ENCODE measurements at places on chromosomes 5 and 9.

DNA sequence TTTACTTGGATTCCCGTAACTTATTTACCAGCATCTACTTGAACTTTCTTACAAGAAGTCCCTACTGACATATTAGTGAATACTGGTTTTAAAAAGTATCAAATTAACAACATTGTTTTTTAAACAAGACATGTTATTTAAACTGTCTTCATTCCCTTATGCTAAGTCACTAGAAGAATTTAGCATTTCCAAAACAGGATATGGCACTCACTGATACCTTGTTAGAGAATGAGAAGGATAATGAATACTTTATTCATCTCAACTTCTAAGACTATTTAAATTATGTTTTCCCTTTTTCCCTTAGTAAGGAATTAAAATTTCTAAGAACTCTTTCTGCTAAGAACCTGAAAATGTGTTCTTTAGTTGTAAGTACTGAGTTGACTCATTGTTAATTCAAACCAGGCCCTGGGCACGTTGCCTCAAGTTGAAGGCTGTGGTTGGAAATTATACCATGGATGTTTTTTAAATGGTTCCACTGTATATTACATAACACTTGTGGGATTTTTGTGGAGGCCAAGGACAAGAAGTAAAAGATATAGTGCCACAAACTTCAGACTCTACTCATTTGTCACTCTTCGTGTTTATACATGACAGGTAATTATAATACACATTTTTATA, 219.0 kb upstream of the EDIL3 start:
- DNase-seq, result no peak

- DNase-seq, result no peak
Observed at GRCh38 chr9:134602547-134603362, 38.8 kb upstream of the COL5A1 start.

DNA sequence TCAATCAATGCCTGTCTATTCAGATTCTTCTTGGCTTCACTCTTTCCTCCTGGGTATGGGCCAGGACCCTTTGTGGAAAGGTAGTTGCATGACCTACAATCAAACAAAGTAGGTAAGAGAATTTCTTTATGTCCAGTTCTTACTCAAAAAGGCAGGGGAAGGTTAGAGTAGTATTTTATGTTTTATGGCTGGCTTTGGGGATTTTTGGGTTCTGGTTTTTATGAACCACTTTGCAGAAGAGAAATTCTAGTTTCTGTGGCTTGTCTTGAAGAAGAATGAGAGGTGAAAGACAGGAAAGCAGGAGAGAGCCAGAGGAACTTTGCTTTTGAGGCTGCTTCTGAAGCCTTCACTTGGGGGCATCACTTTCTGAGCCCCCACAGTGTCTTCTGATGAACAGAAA, 14.7 kb upstream of the CRHBP start:
- no peak for DNase-seq

GRCh38 chr9:5801739-5802113, 31.2 kb downstream of the ERMP1 start:
- no peak for DNase-seq

- no peak for DNase-seq
Observed at GRCh38 chr5:54021431-54022164, 288.8 kb downstream of the ARL15 start.

- no peak for DNase-seq
Observed at GRCh38 chr9:16869131-16869881, 1.2 kb downstream of the BNC2 start.

DNA sequence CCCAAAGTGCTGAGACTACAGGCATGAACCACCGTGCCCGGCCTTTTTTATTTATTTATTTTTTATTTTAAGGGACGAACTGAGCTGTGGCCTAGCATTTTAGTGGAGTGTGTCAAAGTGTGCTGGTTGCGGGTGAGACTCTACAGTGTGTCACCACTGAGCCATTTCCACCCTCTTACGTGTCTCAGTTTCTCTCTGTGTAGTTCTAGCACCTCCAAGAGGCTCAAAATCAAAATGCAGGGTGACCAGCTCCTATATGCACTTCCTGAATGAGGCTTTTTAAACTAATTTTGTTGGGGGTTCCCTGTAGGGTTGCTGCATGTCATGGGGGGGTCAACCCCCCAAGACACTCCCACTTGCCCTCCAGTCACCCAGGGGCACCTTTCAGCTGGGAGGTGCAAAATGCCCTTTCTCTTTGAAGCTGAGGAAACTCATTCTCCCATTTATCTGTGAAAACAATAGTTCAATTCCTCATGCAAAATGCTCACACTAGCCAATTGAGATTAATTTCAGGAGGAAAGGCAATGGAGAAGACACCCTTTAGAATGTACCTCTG, 69.3 kb downstream of the COL15A1 start:
- DNase-seq, result peak; percentile 21

GRCh38 chr9:74032421-74032820, 464.7 kb upstream of the RORB start:
- no peak for DNase-seq

- no peak for DNase-seq
Observed at GRCh38 chr5:586751-587285, 25.3 kb upstream of the CEP72 start.

GRCh38 chr5:167533814-167534795, 757.3 kb upstream of the WWC1 start:
- no peak for DNase-seq

GRCh38 chr9:123129423-123129822, 96.0 kb downstream of the GPR21 start:
- no peak for DNase-seq

DNA sequence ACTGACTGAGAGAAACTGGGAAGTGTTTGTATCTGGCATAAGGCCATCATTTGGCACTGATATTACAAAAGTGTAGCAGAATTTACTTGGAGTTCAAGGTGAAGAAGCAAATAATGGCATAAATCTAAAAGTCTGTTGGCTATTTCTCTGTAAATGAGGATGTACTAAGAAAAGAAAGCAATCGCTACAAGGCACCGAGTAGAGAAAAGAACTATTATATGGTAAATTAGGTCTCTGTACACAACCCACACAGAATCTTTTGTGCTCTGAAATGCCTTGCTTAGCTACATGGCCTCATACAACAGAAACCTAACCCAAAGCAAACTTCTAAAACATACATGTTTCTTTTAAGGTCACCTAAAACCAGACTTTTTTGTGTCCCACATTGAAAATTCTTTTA, 290.1 kb upstream of the WWC1 start:
- DNase-seq, result no peak

- no peak for DNase-seq
Observed at GRCh38 chr5:7541898-7542297, 146.0 kb downstream of the ADCY2 start.

- DNase-seq, result no peak
Observed at GRCh38 chr9:131282688-131283422, 6.5 kb upstream of the FAM78A start.

- DNase-seq, result no peak
Observed at GRCh38 chr5:39624268-39624886, 199.6 kb upstream of the DAB2 start.

GRCh38 chr9:81377320-81377719, 312.0 kb downstream of the TLE1 start:
- DNase-seq, result no peak

DNA sequence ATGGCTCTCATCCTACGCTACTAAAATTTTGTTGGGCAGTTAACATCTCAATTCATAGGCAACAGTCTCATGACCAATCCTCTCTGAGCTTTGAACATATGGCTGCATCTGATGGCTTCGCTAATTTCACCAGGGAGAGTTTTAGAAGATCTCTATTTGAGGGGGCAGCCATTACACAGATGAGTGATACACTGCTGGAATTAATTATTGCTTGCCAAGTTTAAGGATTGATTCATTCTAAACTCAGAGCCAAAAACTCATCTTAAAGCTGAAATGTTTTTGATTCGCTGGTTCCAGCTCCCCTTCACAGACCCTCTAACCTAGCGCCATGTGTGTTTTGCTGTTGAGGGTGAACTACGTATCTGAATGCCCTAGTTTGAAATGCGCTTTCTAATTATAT, 519.9 kb upstream of the WWC1 start:
- no peak for DNase-seq

GRCh38 chr5:72584466-72584865, 77.3 kb upstream of the ZNF366 start:
- DNase-seq, result no peak

DNA sequence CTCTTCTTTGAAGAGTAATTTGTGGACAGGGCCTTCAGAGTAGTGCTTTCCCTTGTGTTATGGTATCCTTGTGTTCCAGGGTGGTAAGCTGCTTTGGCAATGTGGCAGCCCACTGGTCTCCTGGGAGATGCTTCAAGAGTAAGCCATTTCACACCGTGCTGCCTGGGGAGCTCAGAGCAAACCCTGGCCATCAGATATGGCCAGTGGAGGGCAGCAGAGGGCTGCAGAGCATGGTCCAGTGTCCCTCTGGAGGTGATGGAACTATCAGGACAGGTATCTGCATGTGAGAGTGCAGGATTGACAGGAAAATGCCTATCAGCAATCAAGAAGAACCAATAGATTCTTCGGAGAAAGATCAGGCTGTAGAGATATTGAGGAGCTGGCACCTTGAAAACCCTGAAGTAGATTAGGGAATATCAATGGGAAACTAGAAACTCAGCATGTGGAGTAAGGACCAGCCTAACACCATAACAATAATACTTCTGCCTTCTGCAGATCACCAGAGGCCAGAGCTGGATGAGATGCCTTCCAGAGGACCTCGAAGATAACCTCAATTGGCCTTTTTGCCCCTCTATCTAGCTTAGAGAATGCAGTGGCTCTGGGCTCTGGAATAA, 90.8 kb downstream of the PLPPR1 start:
- DNase-seq, result no peak

DNA sequence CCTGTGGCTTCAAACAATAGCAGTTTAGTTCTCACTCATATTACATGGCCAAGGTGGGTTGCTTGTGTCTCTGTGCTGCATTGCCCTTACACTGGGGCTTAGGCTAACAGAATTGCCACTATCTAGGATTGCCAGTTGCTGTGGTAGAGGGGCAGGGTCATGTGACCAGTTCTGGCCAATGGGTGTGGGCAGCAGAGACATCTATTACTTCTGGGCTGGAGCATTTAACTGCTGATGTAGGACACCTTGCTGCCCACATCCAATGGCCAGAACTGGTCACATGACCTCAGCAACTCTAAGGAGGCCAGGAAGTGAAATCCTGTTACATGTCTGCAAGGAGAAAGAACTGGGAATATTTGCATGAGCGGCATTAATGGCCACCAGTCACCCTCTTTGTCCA, 199.3 kb downstream of the C9orf152 start:
- DNase-seq, result no peak

- no peak for DNase-seq
Observed at GRCh38 chr9:102087141-102087540, 348.7 kb upstream of the GRIN3A start.

DNA sequence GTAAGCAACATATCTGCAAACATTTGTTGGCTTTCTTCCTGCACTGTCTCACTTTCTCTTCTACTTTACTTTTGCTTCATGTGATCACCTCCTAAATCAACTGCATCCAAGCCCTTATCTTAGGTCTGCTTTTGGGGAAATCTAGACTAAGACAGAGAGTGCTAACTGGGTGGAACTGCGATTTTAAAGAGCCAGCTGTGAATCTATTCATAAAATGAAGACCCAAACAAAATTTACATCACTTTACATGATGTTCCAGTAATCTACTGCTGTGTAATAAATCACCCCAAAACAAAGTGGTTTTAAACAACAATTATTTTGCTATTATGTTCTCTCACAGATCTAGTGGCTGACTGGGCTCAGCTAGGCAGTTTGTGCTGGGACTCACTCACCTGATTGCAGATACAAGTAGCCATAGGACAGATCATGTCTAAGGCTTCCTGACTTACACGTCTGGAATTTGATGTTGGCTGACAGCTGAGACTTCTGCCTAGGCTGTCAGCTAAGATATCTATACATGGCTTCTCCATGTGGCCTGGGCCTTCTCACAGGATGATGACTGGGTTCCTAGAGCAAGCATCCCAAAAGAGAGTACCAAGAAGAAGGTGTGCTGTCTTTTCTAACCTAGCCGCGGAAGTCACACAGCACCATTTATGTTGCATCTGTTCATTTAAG, 145.1 kb upstream of the TBCA start:
- no peak for DNase-seq

DNA sequence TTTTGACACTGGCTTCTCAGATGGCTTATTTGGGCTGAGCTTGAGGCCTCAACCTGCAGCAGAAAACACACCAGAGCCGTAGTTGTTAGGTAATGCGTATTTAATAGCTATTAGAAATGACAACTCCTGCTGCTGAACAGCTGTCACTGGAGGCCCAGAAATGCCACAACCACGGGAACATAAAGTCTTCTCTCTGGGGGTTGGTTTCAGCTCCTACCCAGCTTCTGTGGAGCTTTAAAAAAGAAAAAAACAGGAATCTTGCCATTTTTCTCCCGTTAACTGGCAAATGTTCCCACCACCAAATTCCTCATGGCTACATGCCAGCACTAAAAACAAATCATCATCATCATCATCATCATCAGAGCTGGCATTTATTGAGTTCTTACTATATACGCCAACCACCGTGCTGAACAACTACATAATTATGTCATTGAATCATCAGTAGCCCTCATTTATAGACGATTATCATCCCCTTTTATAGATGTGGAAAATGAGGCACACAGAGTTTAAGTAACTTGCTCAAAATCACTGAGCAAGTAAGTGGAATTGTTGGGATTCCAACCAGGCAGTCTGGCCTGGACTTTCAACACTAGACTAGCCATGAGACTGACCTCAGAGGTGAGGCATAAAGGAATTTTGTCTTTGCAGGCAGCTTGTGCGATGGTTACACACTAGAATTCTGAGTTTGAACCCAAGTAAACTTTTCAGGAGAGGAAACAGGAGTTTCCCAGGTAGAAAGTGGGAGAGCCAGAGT, 185.3 kb upstream of the WWC1 start:
- no peak for DNase-seq

GRCh38 chr9:129326061-129327005, 148.3 kb upstream of the IER5L start:
- no peak for DNase-seq

DNA sequence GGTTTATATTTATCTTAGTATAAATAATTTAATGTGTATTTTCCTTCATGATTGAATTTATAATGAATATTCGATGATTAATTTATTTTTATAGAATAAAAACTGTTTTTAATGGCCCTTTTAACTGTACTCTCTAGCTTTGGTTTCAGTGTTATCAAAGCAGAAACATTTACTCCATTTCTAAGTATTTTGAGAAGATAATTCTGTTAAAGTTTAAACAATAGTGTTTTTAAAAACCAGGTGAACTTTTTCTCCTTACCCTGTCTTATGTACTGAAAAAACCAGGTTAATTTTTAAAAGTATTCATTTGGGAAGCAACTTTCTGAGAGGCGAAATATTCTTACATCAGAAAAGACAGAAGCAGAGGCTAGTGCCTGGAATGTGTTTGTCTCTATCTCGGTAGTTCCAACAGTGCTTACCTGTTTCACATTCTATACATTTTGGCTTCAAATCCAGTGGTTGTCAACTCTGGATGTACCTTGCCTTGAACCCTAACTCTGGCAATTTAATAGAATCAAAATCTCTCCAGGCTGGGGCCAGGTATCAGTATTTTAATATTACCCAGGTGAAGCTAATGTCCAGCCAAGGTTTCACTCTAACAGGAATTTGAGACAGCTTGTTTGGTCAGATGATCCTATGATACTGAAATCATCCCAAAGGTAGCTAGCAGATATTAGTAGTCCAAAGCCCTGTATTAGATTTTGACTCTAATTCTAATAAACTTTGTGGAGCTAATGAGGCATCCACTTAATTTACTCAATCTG, 434.4 kb downstream of the PDE4D start:
- DNase-seq, result no peak

GRCh38 chr5:172544371-172545095, 90.2 kb upstream of the SH3PXD2B start:
- DNase-seq, result no peak

GRCh38 chr9:35333551-35333950, 156.4 kb upstream of the RUSC2 start:
- no peak for DNase-seq

- DNase-seq, result no peak
Observed at GRCh38 chr5:88876714-88877113, 6.3 kb downstream of the MEF2C start.
